NCI-H2107 (cell line): ENCODE measurements at places on chromosomes 11 and 22.

DNA sequence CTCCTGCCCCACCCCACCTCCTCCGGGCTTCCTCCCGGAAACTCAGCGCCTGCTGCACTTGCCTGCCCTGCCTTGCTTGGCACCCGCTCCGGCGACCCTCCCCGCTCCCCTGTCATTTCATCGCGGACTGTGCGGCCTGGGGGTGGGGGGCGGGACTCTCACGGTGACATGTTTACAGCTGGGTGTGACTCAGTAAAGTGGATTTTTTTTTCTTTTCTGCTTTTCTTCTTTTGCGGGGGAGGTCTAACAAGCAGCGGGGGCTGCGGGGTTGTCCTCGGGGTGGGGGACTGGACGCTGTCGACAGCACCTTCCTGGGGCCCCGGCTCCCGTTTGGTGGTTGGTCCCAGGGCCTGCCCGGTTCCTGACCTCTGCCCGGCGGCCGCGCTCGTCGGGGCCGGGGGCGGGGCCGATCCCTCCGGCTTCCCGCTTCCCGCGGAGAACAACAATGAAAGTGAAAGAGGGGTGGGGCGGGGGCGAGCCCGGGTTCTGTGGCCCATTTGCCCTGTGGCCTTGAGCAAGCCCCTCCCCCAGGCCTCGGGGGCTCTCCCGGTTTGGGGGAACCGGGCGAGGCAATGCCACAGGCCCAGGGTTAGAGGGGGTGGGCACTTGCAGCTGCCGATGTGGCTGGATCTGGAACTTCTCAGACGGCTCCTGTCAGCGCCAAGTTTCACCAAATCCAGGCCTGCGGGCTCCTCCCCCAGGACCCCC is 975 bp upstream of the MDK start:
- no peak for DNase-seq

DNA sequence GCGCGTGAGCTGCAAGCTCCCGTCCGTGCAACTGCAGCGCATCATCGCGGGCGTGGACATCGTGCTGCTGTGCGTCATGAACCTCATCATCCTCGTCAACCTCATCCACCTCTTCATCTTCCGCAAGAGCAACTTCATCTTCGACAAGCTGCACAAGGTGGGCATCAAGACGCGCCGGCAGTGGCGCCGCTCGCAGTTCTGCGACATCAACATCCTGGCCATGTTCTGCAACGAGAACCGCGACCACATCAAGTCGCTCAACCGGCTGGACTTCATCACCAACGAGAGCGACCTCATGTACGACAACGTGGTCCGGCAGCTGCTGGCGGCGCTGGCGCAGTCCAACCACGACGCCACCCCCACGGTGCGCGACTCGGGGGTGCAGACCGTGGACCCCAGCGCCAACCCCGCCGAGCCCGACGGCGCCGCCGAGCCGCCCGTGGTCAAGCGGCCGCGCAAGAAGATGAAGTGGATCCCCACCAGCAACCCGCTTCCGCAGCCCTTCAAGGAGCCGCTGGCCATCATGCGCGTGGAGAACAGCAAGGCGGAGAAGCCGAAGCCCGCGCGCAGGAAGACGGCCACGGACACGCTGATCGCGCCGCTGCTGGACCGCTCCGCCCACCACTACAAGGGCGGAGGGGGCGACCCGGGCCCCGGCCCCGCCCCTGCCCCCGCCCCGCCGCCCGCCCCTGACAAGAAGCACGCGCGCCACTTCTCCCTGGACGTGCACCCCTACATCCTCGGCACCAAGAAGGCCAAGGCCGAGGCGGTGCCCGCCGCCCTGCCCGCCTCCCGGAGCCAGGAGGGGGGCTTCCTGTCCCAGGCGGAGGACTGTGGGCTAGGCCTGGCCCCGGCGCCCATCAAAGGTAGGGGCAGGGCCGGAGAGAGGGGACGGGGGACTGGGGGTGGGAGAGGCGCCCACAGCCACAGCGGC is 7.3 kb downstream of the PANX2 start:
- DNase-seq = no peak

DNA sequence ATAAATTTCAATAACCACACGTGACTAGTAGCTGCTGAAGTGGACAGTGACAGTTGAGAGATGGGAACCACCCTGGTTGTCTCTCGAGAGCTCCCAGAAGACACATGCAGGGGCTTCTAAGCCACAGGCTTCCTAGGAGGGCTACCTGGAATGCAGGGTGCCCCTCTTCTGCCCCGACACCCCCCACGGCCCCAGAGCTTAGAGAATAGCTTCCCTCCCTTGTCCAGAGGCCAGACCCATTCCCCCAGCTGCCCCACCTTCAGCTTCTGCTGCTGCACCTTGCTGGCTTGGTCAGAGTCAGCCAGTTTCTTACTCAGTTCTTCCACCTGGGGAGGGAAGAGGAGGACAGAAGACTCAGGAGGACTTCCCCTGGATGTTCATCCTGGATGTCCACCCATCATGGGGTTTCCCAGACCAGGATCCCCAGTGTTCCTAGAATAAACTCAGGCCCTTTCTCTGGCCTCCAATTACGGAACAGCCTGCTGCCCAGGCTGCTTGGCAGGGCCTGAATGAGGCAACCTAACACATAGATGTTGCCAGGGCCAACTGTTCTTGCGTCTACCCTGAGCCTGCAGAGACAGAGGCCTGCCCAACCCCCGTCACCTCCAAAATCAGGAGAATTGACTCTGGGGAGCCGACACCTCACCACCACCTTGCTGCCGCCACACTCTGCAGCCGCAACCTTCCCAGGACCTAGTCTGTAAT is 12.0 kb downstream of the IL18BP start:
- DNase-seq = no peak

GRCh38 chr22:44452531-44453420 is 45.3 kb downstream of the RTL6 start:
- no peak for DNase-seq

- DNase-seq = no peak
Measured at GRCh38 chr11:120378474-120378873, 42.3 kb downstream of the ARHGEF12 start.

DNA sequence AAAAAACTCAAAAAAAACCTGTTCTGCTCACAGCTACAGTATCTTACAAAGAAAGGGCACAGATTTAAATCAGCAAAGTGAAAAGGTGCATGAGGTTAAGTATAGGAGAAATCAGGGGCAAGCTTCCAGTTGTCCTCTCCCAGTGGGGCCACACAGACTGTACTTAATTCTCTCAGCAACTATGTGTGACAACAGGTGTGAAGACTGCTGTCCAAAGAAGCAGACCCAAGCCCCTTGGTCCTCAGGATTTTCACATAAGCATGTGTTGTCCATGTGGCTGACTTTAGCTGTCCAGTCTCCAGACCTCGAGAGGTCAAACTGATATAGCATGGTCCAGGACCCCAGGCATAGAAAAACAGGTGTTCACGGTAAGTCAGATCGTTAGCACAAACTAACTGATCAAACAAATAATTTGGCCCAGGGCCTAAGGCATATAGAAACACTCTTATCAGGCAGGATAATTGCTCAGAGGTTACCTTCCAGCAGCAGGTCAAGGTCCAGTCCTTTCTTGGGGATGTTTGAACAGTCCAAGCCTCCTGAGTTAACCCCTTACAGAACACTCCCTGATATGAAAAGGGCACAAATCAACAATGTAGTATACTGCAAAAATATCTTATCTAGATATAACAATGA is 21.1 kb upstream of the CSTF3 start:
- no peak for DNase-seq

DNA sequence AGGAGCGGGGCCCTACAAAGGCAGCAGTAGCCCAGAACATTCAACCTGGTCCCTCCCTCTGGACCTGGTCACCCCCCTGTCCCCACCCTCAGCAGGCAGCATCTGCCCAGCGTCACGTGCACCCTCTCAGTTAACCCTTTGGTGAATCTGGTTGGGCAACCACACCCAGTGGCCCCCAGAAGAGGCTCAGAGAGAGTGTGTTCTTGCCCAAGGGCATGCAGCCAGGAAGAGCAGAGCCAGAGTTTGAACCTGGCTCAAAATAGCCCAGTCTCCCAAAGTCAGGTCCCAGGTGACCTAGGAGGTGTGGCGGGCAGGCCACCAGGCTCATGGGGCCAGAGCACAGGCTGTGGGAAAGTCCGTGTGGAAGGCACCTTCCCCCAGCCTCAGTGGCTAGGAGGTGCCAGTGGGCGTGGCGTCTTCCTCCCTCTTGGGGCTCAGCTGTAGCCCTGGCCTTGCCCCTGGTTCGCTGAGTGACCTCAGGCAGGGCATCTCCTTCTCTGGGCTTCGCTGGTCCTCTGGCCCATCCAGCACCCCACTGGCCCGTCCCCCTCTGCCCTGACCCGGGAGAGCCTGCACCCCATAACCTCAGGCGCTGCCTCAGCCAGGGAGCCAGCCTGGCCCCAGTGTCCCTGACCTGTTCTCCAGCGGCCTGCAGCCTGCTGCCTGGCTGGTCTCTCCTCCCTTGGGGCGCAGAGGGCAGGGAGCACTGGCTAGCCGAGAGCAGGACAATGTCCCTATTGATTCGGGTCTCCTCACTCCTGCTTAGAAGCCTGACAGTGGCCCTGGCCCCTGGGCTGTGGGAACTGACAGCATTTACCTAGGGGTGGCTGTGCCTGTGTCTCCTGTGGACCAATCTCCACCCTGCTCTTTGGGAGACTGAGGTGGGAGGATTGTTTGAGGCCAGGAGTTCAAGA is 7.0 kb downstream of the ALDH3B1 start:
- DNase-seq = no peak

DNA sequence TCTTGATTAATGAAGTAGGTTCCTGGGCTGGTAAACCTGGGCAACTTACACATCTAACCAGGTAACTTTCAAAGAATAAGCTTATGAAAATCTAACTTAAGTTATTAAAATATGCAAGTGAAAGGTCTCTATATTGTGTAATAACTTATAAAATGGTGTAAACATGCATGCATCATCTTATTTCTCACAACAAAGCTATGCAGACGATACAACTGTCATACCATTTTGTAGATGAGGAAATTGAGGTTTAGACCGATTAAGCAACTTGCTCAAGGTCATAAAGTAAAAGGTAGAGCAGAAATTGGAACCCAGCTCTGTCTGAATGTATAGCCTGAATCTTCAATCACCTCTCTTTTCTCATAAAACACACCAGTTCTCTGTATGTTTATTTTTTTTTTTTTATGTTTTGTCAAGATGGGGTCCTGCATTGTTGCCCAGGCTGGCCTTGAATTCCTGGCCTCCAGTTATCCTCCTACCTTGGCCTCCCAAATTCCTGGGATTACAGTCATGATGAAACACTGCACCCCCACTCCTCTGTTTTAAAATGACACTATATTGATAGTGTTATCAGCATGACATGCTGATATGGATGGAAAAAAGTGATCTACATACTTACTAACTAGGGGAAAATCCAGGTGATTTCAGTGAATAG is 109.6 kb downstream of the SGSM3 start:
- no peak for DNase-seq

GRCh38 chr11:20274031-20274430 is 89.5 kb upstream of the HTATIP2 start:
- peak; percentile 73 for DNase-seq

DNA sequence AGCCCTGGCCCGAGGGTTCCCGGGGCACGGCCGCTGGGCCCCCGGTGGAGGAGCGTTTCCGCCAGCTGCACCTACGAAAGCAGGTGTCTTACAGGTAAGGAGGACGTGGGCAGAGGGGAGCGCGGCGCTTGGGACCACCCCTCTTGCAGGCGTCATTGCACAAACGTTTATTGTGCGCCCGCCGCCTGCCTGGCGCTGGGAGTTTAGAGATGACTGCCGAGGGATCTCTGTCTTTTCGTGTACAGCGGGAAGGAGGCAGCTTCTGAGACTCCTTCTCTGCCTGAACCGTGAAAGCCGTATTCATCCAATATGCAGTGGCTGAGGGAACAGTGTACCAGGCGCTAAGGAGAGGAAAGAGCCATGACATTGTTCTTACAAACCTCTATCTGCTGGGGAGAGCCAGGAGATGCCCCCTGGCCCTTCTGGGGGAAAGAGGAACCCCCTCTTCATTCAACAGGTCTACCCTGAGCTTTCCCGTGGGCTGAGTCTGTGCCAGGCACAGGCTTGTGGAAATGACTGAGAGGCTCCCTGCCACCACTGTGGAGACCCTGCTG is 13.8 kb upstream of the DGKZ start:
- no peak for DNase-seq

GRCh38 chr11:65625628-65626342 is 10.2 kb downstream of the PCNX3 start:
- DNase-seq = peak; percentile 47

DNA sequence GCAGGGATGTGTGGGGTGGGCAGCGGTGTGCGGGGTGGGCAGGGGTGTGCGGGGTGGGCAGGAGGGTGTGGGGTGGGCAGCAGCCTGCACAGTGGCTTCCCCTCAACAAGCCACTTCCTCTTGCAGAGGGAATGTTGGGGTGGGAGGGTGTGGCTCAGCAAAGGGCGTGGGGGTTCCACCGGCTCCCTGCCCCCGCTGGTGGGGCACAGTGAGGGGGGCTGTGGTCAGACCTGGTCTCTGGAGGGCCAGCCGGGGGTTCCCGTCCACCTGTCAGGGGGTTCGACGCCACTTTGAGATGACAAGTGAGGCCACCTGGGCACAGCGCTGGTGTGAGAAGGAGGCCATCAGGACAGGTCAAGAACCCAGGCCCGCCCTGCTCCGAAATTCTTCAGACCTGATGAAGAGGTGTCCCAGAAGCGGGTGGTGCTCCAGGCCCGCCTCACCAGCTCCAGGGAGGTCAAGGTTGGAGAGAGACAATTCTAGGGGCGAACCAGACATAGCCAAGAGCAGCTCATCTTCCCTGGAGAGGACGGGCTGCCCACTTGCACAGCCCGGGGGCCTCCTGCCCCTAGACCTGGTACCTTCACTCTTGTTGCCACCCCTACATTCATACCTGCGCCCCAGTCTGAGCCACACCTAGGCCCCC is 1.3 kb downstream of the C11orf21 start:
- DNase-seq = no peak

GRCh38 chr11:83836883-83837654 is 550.9 kb upstream of the CCDC90B start:
- DNase-seq = peak; percentile 6

- no peak for DNase-seq
Measured at GRCh38 chr11:1480555-1481482, 5.8 kb downstream of the MOB2 start.

- no peak for DNase-seq
Measured at GRCh38 chr11:100759856-100760255, 72.8 kb downstream of the ARHGAP42 start.

DNA sequence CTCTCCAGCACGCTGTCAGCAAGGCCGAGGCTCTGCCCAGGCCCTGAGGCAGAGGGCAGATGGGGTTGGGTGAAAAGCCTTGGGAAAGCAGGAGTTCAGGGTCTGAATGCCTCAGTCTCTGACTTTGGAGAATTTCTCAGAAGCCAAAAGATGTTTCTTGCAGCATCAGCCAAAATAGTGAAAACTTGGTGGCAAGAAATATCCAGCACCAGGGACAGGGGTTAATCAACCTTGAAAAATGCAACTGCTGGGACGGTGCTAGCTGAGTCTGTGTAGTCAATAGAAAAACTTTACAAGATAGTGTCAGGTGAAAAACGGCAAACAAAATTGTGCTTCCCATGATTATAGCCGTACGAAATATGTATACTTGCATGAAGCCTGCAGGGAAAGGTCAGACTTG is 1.4 kb upstream of the ABCC8 start:
- no peak for DNase-seq

GRCh38 chr22:49849161-49850020 is 4.3 kb upstream of the ZBED4 start:
- no peak for DNase-seq

- no peak for DNase-seq
Measured at GRCh38 chr22:39710380-39711150, 140.0 kb downstream of the CACNA1I start.
